ENCODE measurements at places on chromosomes 5 and 9.

GRCh38 chr9:108816037-108816436 lies 39.7 kb downstream of the ACTL7B start:
- no peak for DNase-seq

DNA sequence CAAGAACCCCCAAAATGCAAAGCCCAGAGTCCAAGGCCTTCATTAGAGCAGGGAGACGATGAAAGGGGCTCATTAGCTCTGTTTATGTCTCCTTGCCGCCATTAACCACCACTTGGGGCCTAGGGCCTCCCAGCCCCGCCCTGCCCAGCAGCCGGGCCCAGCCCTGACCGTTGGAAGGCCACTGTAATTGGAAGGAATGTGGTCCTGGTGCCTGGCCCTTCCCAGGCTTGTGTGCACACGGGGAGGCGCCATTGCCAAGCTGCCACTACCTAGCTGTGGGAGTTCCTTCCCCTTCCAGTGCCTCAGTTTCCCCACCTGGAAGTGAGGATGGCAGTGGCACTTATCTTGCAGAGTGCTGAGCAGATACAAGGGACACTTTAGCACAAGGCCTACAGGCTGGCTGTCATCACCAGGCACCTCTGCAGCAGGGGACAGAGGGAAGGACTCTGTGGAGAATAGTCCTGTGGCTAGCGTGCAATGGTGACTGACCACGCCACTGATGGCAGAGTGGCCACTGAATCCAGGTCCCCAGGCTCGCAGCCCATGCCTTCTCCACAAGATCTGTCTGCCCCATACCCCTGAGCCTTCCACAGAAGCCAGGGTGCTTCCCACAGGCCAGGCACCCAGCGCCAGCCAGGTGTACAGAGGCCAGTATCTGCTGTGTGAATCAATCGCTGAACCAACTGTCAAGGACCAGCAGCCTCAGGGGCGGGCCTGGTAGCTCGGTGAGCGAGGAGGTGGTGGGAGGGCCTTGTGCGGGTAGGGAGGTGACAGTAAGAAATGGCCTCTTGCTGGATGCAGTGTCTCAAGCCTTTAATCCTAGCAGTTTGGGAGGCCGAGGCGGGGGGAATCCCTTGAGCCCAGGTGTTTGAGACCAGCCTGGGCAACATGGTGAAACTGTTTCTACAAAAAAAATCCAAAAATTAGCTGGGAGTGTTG lies 20.8 kb downstream of the GBGT1 start:
- no peak for DNase-seq

GRCh38 chr9:81522716-81523551 lies 166.4 kb downstream of the TLE1 start:
- DNase-seq, result no peak

DNA sequence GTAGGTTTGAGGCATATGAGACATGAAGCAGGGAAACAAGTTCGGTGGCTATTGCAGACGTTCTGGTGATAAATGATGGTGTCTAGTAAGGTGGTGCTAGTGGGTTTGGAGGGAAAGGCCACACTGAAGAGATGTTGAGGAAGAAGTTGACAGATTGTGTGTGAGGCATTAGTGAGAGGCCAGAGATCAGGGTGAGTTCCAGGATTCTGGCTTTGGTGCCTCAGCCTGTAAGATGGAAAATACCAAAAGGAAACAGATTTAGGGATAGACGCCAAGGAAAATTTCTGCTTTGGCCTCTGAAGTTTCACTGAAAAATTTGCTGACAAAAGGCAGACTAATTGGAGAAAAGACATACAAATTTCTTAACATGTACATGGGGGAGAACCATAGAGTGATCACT lies 6.4 kb upstream of the PAIP1 start:
- DNase-seq, result no peak

- DNase-seq, result no peak
These were observed 84.9 kb downstream of the ZNF608 start for GRCh38 chr5:124661317-124662141.

All from omental fat pad (tissue), 4 donors.